ENCODE measurements at places on chromosomes 7 and 10.

GRCh38 chr7:83751217-83751616 lies 102.3 kb upstream of the SEMA3E start:
- DNase-seq, result no peak

DNA sequence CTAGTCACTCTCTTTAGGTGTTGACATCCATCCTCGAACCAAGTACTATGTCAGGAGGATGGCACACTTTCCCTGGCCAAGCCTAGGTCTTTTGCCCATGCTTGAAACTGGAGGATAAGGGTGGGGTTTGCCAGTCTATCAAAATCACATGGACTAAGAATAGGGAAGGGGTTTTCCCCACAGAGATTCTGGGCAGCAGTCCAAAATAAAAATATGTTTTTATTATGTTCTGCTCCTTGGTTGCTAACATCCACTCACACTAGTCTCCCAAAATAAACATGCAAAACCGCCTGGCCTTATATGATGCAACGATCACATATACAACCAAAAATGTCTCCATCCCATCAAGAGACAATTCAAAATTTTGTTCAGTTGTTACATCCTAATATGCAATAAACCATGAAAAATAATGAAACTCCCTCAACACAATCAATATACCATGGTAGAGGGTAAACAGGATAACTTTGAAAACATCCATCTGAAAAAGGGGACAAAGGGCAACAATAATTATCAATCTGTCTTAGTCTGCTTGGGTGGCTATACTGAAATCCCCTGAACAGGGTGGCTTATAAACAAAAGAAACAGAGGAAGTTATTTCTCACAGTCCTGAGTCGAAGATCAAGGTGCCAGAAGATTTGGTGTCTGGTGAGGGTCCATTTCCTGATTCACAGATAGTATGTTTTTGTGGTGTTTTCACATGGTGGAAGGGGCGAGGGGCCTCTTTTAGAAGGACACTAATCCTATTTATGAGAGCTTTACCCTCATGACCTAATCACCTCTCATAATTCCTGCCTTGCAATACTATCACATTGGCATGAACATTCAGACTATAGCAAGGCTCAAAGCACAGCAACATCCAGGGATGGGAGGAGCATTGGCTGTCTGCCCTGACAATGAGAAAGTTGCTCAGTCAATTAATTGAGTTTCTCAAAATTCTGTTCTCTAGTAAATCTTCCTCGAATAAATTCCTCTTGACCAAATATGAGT lies 159.3 kb downstream of the ETV1 start:
- DNase-seq, result no peak

DNA sequence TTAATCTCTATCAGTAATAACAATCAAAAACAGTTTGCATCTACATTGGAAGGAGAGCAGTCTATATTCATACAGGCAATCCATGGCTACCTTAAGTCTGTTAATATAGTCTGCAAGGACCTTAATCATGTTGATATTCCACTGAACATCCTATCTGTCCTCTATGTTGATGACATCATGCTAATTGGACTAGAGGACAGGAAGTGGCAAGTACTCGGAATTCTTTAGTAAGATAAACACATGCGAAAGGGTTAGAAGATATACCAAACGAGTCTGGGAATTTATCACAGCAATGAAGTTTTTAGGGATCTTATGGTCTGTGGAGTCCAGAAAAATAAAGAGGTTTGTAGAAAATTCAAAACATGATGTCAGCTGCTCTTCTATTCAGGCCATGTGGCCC lies 11.3 kb upstream of the SAMD9L start:
- no peak for DNase-seq

DNA sequence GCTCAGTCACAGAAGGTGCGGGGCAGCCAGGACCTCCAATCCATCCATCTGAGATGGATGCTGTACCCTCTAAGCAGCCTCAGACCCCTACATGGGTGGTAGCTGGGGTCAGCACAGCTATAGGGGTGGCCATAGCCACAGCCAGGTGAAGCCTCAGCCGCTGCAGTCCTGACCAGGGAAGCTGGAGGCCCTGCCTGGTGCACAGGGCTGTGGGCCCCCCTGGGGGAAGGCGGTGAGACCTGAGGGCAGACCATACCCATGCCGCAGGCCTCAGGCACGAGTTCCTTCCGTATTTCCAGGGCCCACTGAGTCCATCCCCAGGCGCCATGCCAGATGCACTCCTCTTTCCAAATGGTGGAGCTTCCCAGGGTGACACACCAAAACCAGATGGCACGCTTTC lies 96.6 kb upstream of the KDM7A start:
- no peak for DNase-seq

GRCh38 chr10:7470371-7470770 lies 59.5 kb upstream of the SFMBT2 start:
- no peak for DNase-seq

DNA sequence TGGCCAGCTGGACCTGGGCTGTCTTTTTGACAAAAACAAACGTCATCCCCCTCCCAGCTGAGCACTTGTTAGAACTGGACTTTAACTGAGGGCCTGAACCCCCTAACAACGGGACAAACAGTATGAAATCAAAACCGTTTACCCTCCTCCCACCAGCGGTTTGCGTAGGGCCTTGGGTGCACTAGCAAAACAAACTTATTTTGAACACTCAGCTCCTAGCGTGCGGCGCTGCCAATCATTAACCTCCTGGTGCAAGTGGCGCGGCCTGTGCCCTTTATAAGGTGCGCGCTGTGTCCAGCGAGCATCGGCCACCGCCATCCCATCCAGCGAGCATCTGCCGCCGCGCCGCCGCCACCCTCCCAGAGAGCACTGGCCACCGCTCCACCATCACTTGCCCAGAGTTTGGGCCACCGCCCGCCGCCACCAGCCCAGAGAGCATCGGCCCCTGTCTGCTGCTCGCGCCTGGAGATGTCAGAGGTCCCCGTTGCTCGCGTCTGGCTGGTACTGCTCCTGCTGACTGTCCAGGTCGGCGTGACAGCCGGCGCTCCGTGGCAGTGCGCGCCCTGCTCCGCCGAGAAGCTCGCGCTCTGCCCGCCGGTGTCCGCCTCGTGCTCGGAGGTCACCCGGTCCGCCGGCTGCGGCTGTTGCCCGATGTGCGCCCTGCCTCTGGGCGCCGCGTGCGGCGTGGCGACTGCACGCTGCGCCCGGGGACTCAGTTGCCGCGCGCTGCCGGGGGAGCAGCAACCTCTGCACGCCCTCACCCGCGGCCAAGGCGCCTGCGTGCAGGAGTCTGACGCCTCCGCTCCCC lies at the start of gene IGFBP1:
IGFBP1 (plus strand) TSS at position 304 of the 808 bp plus-strand sequence; CDS start at position 469, 165 bp downstream.
- no peak for DNase-seq

DNA sequence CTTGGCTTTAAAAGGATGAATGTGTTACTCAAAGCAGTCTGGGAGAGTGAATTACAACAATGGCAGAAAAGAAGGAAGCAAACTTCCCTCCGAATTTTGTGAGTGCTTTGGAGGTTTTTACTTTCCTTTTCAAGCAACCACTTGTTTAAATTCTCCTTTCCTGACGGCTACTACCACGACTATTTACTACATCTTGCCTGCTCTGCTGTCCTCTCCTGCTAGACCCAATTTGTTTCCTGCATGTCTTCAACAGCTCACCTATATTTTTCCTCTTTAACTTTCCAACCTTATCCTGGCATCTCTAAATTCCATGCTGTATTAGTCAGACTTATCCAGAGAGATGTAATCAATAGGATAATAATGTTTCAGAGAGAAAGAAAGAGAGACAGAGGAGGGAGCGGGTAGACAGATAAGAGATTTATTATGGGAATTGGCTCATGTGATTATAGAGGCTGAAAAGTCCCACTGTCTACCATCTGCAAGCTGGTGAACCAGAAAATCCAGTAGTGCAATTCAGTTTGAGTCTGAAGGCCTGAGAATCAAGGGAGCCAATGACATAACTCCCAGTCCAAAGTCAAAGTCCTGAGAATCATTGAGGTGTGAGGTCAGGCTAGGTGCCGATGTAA lies 42.8 kb upstream of the SLC13A1 start:
- no peak for DNase-seq

DNA sequence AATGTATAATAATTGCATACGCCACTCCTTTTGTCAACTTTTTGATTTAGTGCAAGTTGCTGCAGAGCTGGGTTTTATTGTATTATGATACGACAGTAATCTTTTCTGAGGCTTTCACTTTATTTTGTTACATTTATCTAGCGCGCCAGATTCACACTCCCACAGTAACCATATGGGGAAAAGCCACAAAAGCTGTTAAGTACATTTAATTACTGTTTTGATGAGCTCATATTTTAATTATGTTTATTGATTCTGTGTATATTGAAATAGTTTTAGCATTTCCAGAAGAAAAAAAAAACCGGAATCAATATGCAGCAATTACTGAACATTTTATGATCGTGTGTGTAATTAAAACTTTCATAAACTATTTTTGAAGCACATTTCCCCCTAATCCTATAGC lies 118.5 kb downstream of the RAB11FIP2 start:
- no peak for DNase-seq

DNA sequence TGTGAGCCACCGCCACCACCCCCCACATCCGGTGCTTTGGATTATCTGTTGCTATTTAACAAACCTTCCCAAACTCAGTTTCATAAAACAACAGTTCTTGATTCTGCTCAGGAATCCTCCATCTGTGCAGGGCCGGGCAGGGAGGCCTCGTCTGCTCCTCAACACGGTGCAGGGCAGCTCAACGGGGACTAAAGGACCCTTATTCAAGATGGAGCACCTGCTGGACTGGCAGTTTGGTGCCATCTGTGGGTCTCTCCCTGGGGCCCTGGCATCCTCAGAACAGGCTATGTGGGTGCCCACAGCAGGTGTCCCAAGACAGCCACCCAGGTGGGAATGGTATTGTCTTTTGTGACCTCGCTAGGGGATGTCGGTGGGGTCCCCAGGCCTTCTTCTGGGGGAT lies 31.0 kb upstream of the ELFN1 start:
- no peak for DNase-seq

GRCh38 chr10:118621304-118621942 lies 26.0 kb upstream of the PRLHR start:
- DNase-seq, result no peak

DNA sequence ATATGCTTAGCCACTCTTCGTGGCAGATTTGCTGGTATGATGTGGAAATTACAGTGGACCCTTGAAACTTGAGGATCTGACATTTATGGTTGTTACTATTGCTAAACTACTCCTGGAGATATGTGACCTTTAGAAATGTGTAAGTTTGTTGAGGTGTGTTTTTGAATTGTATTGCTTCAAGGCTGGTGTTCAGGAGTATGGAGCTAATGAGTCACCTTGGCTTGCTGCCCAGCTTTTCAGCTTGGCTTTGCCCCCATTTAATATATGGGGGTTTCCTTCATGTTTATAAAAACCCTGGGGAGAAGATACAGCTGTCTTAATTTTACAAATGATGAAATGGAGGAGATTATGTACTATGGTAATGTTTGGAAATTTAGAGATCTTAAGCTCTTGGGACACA lies 11.6 kb downstream of the HBP1 start:
- no peak for DNase-seq

All from GM19239 (cell line).